ENCODE measurements at places on chromosomes 6 and 20.

DNA sequence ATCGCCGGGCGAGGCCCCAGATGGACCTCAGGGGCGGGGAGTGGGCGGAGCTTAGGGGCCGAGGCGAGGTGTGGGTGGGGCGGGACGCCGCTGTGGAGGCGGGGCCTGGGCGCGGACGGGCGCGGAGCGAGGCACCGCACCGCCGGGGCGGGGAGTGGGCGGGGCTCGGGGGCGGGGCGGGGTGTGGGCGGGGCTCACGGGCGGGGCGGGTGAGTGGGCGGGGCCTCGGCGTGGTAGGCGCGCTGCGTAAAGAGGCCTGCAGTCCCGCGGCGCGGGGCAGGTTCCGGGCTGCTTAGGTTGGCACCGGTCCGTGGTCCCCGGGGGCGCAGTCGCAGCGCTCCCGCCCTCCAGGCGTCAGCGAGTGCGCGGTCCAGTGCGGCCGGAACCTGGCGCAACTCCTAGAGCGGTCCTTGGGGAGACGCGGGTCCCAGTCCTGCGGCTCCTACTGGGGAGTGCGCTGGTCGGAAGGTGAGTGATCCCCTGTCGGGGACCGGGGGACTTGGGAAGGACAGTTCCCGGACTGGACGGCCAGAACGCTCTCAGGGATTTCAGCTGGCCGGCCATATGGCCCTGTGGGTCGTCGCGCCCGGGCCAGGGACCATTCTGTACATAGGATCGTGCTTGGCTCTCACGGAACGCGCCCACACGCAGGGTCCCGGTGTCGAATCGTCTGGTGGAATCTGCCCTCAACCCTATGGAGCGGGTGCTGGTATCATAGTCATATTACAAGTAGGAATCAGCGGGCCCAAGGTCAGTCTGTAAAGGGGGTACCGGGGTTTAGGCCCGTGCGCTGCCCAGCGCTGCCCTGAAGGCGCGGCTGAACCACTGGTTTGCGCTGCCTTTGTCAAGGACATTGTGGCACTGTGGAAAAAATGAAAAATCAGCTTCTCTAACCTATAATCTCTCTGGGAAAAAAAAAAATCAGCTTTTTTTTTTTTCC lies at the start of gene NQO2:
TSS of gene NQO2 (plus strand) at position 277 of the 940 bp plus-strand sequence. CDS start 6,659 bp downstream, outside the sequence.
- DNase-seq: no peak

DNA sequence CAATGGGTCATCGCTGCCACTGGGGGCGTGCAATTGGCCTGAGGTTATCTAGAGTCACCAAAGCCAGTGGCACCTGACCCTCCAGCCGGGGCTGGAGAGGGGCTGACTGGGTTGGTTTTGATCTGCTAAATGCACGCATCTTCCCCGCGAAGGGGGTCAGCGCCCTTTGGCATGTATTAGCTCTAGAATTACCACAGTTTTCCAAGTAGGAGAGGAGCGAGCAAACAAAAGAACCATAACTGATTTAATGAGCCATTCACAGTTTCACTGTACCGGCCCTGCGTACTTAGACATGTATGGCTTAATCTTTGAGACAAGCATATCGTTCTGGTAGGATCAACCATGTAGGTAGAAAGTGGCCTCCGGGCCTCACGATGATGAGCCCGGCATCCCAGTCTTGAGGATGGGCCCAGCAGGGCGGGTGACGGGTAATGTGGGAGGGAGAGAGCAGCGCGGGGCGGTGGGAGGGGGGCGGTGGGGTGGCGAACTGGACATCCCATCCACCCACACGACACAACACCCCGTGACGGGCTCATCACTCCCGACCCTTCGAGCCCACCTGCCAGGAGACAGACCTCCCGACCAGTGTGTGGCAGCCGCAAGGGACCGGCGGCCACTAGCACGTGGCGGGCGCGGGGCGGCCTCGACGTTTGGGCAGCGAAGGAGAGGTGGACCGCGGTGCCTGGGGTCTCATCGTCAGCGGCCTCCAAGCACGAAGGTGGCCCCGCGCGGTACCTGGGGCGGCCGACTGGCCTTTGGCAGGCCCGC lies 1957.5 kb upstream of the DEFB115 start:
- no peak for DNase-seq

- peak; percentile 40 for DNase-seq
These were observed 9.7 kb upstream of the CEP43 start for GRCh38 chr6:166989427-166990032.

DNA sequence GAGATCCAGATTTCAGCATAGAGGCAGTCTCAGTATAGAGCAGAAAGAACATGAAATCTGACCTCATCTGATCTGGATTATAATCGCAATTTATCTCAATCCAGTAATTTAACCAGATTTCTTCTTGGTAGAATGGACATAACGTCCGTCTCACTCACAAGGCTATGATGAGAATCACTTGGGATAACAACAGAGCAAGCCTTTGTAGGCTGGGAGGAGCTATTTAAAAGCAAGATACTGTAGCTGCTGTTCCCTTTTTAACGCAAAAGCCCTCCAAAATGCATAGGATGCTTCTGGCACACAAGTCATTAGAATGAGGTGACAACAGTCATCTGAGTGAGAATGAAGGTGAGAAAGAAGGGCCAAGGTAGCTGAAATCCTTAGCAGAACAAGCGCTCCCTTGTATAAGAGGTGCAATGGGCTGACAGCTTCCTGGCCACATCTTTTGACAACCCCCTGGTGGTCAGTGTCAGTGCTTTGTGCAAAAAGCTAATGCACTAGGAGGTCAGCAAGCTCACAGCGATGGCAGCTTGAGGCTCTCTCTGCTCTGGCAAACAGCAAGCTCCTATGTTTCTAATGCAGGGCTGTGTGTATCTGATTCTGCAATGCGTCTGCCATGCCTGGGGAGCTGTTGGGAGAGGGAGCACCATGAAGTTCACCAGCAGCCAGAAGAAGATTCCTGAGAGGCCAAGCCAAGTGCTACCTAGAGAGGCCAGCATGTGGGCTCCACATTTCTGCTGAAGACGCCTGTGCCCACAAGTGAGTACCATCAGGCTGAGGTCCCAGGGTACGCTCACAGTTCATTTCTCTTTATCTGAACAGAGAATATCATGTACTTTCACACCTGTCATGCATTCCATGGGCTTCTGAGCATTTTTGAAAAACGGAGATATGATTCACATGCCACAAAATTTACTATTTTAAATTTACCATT lies 16.2 kb downstream of the METTL24 start:
- no peak for DNase-seq

- no peak for DNase-seq
These were observed at the start of gene COL9A1 for GRCh38 chr6:70303034-70303525. COL9A1 (minus strand) TSS chr6:70303084; CDS start chr6:70302924, 160 bp downstream.

GRCh38 chr20:46477640-46478039 lies 35.7 kb downstream of the ZNF334 start:
- DNase-seq: no peak

DNA sequence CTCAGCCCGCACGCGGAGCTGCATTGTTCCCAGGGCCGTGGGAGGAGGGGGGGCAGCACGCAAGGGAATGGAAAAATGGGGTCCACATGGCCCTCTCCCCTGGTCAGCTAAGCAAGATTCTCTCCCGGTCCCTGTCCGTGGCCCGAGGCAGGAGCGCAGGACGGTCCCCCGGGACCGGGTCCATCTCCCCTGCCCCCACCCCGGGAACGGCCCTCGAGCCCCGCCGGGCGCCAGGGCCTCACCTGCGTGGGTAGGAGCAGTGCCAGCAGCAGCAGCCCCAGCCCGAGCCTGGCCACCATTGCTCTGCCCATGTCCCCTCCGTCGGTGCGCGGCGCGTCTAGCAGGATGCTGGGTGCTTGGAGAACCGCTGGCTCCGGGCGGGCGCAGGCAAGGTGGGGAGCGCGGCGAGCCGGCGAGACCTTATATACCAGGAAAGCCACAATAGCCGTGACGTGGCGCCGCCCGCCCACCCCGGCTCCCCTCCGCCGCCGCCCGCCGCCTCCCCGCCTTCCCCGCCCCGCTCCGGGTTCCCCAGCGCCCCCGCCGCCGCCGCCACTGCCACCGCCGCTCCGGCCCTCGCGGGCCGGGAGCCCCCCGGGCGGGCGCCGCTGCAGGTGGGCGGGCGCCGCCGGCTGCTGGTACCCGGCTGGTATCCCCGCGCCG lies at the start of gene CD24:
TSS of gene CD24 (minus strand) at position 394 of the 663 bp plus-strand sequence. CDS start at position 311, 83 bp downstream.
- peak; percentile 11 for DNase-seq

DNA sequence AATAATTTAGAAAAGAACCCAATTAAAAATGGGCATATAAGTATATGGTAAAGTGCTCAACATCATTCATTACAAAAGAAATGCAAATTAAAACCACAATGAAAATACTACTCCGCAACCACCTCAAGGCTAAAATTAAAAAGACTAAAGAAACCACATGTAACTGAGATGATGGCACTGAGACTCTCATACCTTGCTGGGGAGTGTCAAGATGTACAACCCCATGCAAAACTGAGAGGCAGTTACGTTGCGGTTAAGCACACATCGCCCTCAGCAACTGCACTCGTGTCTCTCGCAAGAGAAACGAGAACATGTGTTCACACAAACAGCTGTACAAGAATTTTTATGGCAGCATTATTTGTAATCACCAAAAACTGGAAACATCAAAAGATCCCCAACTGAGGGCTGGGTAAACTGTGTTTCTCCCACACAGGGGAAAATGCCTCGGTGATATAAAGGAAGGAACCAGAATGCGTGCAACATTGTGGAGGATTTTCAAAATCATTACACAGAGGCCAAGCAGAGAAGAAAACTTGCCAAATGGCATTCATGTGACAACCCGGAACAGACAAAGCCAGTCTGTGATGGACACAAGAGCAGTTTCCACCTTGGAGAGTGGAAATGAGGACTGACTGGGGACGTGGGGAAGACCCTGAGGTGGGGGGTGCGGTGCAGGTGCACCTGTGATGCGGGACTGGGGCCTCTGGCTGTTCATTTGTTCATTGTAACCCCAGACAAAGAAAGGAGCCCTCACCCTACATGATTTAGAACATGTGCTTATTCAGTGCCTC lies 144.9 kb downstream of the WDR27 start:
- DNase-seq: no peak

GRCh38 chr6:17086469-17086868 lies 15.4 kb upstream of the STMND1 start:
- peak; percentile 48 for DNase-seq

- DNase-seq: no peak
These were observed 81.1 kb upstream of the SMIM8 start for GRCh38 chr6:87241304-87241703.

- no peak for DNase-seq
These were observed 282.8 kb downstream of the ALDH8A1 start for GRCh38 chr6:134667111-134667510.

- no peak for DNase-seq
These were observed 14.3 kb downstream of the ZNF451 start for GRCh38 chr6:57104336-57104735.

- DNase-seq: no peak
These were observed 87.4 kb downstream of the ARID1B start for GRCh38 chr6:156864557-156864956.

GRCh38 chr20:957544-957943 lies 41.4 kb upstream of the ANGPT4 start:
- no peak for DNase-seq

DNA sequence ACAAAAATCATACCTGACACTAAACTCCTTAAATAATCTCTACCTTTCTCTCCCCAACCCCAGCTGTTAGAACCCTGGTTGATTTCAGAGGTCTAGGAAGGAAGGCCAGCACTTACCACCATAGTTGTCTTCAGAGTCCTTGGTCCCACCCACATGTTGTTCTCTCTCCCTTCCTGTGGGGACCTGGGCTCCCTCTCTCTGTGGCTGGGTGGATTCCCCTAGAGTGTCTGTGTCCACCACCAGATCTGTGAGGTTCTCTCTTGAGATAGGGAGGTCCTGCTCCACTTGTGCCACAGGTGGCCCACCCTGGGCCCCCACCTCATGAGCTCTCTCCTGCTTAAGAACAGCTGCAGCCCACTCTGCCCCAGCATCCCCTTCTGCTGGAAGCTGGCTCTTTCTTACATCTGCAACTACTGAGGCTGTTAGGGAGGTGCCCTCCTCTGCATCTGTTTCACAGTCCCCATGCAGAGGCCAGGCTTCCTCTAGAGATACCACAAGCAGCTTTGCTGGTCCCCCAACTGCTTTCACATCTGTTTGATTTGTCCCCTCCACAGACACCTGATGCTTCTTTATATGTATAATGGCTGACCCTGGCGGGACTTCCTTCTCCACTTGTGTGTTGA lies 5.2 kb downstream of the MDC1 start:
- DNase-seq: no peak

DNA sequence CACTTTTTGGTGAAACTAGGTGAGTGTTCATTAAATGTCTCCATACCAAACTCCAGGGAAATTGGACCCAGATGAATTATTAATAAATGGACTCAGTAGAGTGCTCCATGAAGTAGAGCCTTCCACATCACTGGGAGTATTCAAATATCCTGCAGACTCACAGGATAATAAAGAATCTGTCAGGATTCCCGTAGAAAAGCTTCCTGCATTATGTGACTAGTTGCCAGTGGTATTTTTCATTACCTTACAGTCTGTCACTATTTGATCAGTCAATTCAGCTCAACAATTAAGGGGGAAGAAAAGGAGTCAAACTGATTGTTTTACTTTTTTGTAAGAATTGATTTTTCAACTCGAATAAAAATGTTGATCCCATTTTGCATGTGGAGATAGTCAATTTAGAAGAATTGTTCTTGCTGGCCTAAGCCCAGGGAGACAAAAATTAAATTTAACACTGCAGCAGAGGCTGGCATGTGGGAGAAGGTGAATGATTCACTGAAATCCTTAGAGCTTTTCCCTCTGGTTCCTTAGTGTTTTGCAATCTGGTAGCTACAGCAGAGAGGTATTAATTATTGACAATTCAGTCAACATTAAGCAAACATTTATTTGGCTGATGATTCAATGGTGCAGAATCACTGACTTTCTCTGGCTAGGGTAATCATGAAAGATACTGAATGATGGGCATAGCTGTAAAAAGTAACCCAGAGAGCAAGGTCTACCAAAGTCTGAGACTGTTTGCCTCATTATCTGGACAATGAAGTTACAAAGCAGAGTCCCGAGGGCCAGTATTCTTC lies 442.4 kb downstream of the CD83 start:
- DNase-seq: peak; percentile 85

DNA sequence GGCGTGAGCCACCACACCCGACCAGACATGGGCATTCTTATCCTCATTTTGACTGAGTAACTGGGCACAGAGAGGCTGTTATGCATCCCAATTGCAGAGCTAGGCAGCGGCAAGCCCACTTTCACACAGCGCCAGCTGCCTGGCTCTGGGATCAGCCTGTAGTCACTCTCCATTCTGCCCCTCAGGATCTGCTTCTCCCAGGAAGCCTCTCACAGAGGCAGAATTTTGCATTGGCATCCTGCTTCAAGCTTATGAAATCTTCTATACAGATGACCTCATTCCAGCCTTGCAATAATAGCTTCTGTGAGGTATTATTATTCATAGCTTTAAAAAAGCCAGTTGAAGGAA lies 37.0 kb upstream of the IER3 start:
- no peak for DNase-seq

DNA sequence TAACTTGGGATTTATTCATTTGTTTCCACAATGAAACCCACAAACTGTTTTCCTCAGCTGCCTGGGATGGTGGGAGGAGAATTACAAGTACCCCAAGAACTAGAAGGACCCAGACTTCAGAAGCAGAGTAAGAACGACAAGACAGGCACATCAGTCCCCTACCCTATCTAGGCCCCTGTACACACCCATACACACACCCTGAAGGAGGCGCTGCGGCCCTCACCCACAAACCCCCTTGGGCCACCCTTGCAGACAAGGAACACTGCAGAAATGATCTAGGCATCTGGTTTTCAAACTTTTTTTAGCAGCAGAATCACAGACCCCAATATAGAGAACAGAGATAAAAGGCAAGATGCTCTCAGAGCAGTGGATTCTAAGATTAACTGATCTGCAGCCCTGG lies 55.0 kb downstream of the TRERF1 start:
- DNase-seq: no peak

All from large intestine (tissue), 12 donors.